ENCODE measurements at places on chromosomes 12 and 14.

- DNase-seq: no peak
Observed at GRCh38 chr14:72594099-72594901, 299.6 kb downstream of the DPF3 start.

DNA sequence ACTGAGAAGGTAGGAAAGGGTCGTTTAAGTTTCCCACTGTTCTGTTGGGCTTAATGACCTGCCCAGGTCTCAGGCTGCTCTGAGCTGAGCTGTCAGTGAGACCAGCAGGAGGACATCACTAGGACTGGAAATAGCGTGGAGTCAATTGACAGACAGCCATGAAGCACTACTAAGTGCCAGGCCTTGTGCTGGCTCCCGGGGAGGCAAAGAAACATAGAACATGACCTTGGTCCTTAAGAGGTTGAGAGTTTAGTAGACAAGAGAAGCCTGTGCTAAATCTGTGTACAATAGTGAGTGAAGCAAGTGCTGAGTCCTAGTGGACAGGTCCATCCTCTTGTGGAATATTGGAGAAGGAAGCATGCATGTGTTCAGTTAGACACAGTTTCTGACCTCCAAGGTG lies 239.2 kb downstream of the CACNA1C start:
- DNase-seq: no peak

GRCh38 chr14:52188381-52188780 lies 79.1 kb upstream of the PTGDR start:
- DNase-seq: no peak

GRCh38 chr12:114686773-114687500 lies 3.0 kb upstream of the TBX3 start:
- no peak for DNase-seq

GRCh38 chr12:93153321-93153720 lies 224.2 kb upstream of the EEA1 start:
- DNase-seq: no peak

DNA sequence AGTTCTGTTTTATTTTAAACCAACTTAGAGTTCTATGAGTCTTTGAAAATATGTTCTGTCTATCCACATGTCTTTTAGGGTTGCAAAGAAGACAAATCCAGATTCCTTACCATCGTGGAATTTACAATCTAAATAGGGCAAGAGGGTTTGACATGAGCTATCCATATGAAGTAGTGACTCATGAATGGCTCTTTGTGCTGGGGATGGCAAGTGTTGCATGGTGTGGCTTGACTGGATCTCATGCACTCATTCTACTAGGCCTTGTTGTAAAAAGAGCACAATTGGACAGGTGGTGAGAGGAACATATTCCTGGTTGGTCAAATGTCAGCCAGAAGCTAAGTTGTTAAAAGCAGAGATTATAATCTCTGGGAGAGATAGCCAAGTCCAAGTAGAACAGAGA lies 509.1 kb downstream of the DIO2 start:
- DNase-seq: no peak

GRCh38 chr12:87152841-87153528 lies 876.2 kb downstream of the C12orf50 start:
- DNase-seq: no peak

- DNase-seq: no peak
Observed at GRCh38 chr12:94140556-94140955, 7.8 kb upstream of the PLXNC1 start.

GRCh38 chr14:26775765-26776563 lies 178.1 kb upstream of the NOVA1 start:
- DNase-seq: no peak

DNA sequence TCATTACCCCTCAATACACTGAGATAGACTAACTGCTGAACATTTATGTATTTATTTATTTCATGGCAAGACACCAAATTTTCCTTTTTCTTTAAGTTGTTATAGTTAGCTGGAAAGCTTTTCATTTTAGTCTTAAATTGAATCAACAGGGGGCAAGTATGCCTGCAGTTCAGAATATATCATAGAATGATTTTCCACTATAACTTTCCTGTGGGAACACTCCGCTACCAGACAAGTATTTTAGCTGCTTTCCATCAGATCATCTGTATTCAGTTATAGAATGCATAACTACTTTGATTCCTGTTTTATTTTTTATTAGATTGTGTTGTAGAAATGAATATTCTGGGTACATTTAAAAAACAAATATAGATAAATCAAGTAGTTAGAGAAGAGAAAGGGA lies 102.0 kb downstream of the SLC6A15 start:
- no peak for DNase-seq

- no peak for DNase-seq
Observed at GRCh38 chr14:69154779-69155178, 1.9 kb upstream of the DCAF5 start.

DNA sequence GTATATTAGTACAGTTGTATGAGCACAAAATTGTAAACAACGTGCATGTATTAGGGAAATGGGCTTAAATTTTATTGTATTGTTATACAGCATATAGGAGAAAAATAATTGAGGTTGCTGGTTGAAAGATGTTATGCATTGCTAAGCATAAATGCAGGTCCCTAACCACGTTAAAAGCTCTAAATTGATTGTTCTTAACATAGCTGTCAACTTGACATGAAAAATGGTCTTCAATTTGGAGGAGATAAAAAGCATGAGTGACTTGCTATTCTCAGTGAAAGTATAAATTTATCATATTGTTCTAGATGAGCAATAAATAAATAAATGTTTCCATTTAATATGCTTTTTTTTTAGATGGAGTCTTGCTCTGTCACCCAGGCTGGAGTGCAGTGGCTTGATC lies 506.6 kb upstream of the ATXN7L3B start:
- DNase-seq: no peak

DNA sequence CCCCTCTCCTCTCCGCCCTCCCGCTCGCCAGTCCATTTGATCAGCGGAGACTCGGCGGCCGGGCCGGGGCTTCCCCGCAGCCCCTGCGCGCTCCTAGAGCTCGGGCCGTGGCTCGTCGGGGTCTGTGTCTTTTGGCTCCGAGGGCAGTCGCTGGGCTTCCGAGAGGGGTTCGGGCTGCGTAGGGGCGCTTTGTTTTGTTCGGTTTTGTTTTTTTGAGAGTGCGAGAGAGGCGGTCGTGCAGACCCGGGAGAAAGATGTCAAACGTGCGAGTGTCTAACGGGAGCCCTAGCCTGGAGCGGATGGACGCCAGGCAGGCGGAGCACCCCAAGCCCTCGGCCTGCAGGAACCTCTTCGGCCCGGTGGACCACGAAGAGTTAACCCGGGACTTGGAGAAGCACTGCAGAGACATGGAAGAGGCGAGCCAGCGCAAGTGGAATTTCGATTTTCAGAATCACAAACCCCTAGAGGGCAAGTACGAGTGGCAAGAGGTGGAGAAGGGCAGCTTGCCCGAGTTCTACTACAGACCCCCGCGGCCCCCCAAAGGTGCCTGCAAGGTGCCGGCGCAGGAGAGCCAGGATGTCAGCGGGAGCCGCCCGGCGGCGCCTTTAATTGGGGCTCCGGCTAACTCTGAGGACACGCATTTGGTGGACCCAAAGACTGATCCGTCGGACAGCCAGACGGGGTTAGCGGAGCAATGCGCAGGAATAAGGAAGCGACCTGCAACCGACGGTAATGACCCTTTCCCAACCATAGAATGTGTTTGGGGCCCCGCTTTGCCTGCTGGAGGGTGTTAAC lies 615 bp downstream of the CDKN1B start:
- DNase-seq: peak; percentile 32

DNA sequence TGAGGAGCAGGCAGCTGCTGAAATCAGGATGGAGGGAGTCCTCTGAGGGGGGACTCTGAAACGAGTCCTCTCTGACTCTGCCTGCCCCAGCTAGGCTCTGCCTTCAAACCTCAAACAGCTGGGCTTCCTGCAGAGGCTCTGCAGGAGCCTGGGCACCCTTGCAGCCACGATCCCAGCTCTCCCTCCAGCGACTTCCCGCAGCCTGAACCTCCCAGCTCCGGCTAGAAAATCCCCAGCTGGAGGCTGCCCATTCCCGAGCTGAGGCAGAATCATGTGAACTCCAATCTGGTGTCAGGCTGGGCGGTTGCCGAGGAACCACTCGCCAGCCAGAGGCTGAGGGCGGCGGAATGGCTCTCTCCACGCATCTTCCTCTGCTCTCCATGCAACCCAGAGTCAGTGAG lies at the start of gene GPR68:
TSS of gene GPR68 (minus strand) at position 204 of the 401 bp plus-strand sequence. CDS start 9,654 bp downstream, outside the sequence.
- DNase-seq: peak; percentile 33

- DNase-seq: no peak
Observed at GRCh38 chr12:8033153-8034044, 883 bp downstream of the FOXJ2 start.

GRCh38 chr12:111437816-111438454 lies 32.2 kb downstream of the SH2B3 start:
- DNase-seq: no peak

DNA sequence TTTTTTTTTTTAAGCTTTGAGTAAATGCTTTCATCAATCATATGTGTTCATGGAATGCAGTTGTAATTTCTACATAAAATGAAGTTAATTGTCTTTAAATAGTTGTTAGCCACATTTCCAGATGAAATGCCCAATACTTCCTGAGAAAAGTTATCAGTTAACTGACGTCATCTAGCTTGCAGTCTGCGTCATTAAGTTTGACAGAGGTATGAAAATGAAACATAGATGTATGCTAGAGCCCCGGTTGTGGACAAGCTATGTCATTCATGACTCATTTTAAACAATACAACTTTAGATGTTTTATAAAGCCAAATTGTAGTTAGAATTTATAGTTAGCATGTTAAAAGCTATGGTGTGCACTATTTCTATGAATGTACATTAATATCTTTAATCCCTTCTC lies 90.7 kb downstream of the PLEKHA5 start:
- DNase-seq: no peak

DNA sequence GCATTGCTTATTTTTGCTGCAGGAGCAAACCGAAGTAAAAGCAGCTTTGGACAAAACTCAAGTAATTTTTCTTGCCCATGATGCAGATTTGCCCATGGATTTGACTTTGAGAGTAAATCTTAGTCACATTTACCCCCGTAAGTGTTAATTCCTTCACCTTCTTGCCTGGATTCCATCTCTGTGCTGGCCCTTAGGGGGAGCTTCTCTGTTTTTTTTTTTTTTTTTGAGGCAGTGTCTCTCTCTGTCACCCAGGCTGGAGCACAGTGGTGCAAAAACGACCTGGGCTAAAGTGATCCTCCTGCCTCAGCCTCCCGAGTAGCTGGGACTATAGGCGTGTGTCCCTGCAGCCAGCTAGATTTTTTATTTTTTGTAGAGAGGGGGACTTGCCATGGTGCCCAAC lies 210.2 kb downstream of the FUT8 start:
- no peak for DNase-seq

- no peak for DNase-seq
Observed at GRCh38 chr12:85277900-85278597, 2.0 kb upstream of the ALX1 start.

DNA sequence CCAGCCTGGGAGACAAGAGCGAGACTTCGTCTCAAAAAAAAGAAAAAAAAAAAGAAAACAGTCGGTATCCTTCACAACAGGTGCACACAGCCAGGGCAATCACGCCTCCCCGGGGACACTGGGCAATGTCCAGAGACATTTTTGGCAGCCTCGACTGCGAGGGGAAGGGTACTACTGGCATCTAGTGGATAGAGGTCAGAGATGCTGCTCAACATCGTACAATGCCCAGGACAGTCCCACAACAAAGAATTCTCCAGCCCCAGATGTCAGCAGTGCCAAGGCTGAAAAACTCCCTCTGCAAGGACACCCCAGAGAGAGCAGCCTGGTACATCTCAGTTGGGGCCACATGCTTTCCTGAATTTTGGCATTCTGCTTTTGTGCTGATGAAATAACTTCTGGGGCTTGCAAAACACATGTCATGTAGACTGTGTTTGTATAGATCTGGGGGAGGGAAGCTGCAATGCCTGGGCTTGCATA lies 21.5 kb downstream of the ALDH2 start:
- no peak for DNase-seq

GRCh38 chr12:85363382-85364190 lies 83.6 kb downstream of the ALX1 start:
- DNase-seq: no peak

GRCh38 chr12:53603804-53604203 lies 22.4 kb downstream of the ATF7 start:
- DNase-seq: no peak

GRCh38 chr12:89946518-89947135 lies 238.0 kb upstream of the ATP2B1 start:
- no peak for DNase-seq

DNA sequence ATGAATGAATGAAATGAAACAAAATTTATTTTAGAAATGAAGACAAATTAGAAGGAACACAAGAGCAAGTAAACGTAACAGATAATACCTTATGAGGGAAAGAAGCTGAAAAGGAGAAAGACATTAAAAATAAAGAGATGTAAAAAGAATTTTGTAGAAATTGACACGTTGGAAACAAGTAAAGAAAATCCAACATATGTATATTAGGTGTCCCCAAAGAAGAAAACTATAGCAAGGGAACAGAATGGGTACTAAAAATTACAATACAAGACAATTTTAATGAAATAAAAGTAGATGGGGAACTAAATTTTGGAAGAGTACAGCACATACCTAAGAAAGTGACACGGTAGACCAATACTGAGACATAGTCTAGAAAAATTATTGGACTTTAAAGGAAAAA lies 16.7 kb downstream of the DNM1L start:
- DNase-seq: no peak

DNA sequence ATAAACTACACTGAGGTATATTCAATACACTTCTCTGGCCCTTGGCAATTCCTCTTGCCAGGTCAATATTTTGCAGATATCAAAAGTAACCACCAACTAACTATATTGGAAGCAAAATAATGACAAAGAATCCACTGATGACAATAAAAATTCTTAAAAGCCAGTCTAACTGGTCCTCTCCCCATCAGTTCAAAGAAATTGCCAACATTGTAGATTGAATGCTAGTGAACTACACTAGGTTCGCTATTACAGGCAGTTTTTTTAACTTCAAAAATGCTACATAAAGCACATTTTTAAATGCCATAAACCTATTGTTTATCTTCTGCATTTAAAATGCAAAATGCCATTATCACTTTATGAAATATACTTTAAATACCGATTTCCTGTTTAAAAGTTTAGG lies 4.0 kb downstream of the CDK17 start:
- DNase-seq: no peak

DNA sequence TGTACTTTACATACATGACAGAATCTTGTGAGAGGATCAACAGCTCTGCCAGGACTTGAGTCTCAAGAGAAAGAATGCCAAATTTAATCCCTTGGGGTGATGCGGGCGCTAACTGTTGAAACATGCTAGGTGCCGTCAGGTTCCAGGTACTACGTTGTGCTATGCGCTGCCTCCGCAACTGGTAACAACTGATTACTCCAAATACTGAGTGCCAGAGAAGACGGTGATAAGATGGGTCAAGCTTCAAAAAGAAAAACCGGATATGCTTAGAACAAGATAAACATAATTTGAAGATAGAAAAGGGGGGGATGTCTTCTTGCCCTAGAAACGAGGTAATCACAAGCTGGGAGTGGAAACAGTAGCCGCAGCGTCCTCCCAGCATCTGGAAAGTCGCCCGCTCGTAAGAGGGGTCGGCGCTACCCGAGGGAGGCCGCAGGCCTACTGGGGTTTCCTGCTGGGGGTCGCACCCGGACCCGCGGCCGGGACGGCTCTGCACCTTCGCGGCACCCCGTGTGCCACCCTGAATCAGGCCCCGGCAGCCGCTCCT lies 678 bp downstream of the ZBTB25 start:
- DNase-seq: peak; percentile 21

All from dorsolateral prefrontal cortex (tissue), 122 donors.